ENCODE measurements at places on chromosomes 13 and 19. TPM values are rescaled to one million over a fixed set of nuclear protein-coding genes. Genes with fewer than 3 reads are reported as not detected.

DNA sequence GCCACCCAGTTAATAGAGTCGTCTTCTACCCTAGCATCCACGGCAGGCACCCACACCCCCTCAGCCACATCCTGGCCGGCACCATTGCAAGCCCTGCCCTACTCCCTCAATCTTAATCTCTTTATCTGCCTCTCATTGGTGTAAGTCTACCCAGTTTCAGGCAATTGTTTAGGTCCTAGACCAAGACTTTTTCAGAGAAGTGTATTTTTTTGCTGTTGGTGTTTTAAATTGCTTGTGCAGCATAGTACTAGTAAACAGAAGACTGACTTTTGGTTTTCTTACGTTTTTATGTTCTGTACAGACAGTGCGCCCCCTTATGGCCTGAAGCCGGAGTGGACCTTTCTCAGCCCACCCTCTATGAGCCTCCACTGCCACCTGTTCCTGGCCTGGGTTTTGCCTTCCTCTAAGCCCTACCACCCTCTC lies 2.3 kb upstream of the LCP1 start:
- no peak for DNase-seq

- DNase-seq, result no peak
Measured at GRCh38 chr19:8576273-8576993, 809 bp downstream of the MYO1F start.

- no peak for DNase-seq
Measured at GRCh38 chr19:47623151-47623920, 14.4 kb downstream of the BICRA start.

- DNase-seq, result no peak
Measured at GRCh38 chr13:72523049-72523448, 204.4 kb downstream of the MZT1 start.

DNA sequence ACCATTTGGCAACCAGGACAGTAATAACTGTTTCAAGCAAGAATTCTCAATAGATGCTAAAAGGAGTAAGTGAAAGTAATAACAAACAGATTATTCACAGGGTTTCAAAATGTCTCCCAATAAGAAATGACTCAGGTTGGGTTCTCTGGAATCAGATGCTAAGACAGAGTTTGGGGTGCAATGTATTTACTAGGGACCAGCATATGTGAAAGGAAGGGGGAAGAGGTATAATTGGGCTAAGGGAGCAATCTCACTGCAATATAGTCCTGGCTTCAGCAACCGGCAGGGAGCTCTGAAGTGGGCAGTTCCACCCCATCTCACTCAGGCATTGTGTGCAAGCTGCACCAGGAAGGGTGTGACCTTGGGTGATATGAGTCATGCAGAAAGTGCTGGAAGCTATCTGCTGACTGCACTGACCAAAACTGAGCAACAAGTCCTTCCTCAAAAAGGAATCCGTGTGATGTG lies 23.4 kb downstream of the ZDHHC20 start:
- DNase-seq, result peak; percentile 79

- DNase-seq, result no peak
Measured at GRCh38 chr13:28347456-28348371, 147.2 kb downstream of the FLT1 start.

GRCh38 chr19:38375748-38376147 lies 1.4 kb downstream of the PSMD8 start:
- no peak for DNase-seq

DNA sequence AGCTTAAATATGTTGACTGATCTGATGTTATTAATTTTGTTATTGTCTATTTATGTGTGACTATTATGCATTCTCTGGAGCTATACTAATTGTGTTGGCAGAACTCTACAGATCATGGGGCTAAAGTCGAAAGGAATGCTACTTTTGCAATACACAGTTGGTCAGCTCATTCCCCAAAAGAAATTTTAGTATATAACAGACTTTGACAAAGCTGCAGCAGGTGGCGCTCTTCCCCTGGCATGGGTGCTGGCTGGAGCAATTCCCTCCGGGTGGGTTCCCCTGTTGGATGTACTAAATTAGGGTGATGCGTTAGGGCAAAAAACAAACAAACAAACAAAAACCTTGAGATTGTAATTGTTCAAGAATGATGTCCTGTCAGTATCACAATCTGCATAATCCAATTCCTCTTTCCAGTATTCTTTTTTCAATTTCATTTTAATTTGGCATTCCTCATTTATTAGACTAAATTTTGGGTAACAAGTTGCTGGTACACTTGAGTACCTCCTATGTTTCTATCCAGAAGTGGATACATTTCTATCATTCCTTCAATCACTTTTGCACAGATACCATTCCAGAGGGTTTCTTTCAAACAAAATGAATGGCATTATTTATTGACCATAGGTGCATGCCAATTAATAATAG lies 322.8 kb upstream of the EDNRB start:
- DNase-seq, result no peak

Gene KLK3
- 0.13 TPM for total RNA-seq

Gene ADAMTSL5
- total RNA-seq, result 2.9 TPM

Gene RFPL4A
- not detected for total RNA-seq

Gene APOC1
- 17.1 TPM for total RNA-seq

Gene RFPL4AL1
- not detected for total RNA-seq

Gene CYP2F1
- not detected for total RNA-seq

Gene KLF12
- total RNA-seq, result 5.5 TPM
